Stimulated activated CD8-positive, alpha-beta memory T cell treated with anti-CD3 and anti-CD28 coated beads, Interleukin-7, amount 100 ng/mL, for 1 hour (primary cell): ENCODE measurements at places on chromosomes 2 and 18.

GRCh38 chr2:214560176-214560575 lies 149.3 kb downstream of the VWC2L start:
- no peak for DNase-seq

DNA sequence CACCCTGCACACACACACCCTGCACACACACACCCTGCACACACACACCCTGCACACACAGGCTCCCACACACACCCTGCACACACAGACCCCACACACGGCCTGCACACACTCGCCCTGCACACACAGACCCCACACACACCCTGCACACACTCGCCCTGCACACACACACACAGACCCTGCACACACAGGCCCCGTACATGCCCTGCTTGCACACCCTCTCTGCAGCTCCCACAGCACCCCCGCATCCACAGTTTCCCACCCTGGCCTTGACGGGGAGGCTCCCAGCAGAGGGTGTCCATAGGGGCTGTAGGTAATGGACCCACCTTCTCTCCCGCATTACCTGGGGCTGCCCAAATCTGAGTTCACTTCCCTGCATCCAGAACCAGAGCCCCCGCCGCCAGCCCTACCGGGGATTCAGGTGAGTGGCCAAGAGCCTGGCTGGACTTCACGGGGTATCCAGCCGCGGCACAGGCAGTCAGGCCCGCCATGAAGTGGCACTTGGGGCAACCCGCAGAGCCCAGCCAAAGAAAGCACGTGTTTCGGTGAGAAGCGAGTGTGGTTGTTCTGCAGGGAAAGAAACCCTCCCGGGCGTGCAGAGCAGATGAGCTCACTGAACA lies 88.6 kb upstream of the GPC1 start:
- no peak for DNase-seq

- DNase-seq, result no peak
Measured at GRCh38 chr2:199230091-199230490, 227.6 kb downstream of the SATB2 start.

DNA sequence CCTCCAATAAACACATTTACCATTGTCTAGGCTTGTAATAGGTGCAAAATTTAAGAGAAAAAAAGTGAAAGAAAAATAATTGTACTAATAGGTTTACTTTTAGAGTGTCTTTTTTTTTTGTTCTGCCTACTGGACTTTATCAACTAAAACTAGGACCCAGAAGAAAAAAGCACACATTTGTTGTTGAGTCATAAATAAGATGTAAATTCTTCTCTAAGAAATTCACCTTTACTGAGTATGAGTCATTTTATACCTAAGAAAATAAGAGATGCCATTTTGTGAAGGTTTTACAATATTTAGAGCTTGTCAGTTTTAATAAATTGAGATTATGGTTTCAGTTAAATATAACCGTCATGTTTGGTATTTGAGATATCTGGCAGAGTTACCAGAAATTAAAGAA lies 19.2 kb downstream of the FARP2 start:
- DNase-seq, result no peak

DNA sequence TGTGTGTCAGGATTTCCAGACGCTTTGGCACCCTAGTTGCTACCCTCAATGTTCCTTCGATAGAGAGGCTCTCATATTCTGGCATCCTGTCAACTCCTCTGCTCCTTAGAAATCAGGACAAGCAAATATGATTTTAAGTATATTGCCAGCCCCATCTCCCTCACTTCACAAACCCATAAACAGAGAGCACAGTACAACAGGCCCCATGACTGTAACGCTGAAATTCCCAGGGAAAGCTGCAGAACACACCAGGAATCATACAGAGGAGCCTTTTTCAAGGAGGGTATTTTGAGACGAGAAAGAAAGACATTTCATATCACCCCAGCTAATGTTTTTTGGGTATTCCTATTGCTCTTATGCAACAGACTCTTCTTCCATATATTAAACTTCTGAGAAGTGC lies 162.9 kb downstream of the NAPG start:
- DNase-seq, result no peak

DNA sequence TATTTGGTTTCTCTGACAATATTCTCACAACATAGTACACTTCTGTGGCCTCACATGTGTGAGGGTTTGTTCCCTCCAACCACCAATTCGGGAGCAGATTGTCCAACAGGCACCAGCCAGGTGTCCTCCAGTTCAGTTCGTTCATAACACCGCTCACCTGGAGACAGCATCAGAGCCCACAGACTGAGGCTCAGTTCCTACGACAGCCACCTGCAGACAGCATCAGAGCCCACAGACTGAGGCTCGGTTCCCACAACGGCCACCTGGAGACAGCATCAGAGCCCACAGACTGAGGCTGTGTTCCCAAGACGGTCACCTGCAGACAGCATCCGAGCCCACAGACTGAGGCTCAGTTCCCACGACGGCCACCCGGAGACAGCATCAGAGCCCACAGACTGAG lies 58.2 kb upstream of the SNTG2 start:
- no peak for DNase-seq

GRCh38 chr2:37641582-37642171 lies 29.8 kb downstream of the CDC42EP3 start:
- no peak for DNase-seq

- DNase-seq, result no peak
Measured at GRCh38 chr2:37894601-37895000, 30.5 kb upstream of the RMDN2 start.

DNA sequence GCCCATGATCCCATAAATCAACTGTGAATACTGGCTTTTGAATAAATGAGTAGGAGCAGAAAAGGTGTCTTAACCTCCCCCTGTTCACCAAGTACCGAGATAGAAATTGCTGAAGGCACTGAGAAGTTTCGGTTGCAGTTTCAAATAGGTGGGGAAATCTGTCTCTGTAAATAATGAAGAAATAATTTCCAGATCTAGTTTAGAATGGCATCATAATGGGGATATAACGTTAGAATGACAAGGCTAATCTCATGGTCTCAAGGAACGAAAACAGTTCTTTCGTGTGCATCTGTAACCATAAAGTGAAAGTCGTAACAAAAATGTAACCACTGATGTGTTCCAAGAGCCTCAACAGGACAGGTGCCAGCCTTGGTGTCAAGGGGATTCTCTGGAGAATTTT lies 49.9 kb upstream of the TMEM18 start:
- DNase-seq, result no peak

DNA sequence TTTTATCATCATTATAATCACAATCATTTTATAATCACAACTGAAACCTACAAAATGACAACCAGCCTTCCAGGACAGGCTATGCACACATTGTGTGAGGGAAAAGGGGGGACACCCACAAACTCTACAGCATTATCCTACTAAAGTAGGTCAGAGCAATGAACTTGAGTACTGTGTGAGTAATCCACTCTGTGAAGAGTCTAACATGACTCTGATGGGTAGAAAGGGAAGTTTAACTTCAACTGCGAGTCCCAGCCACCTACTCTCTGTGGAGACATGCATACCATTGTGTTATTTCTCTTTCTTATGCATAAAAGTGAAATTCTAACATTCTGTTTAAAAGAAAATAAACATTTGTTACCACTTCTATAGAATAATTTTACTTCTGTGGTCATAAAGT lies 177.9 kb downstream of the ZNF516 start:
- no peak for DNase-seq

DNA sequence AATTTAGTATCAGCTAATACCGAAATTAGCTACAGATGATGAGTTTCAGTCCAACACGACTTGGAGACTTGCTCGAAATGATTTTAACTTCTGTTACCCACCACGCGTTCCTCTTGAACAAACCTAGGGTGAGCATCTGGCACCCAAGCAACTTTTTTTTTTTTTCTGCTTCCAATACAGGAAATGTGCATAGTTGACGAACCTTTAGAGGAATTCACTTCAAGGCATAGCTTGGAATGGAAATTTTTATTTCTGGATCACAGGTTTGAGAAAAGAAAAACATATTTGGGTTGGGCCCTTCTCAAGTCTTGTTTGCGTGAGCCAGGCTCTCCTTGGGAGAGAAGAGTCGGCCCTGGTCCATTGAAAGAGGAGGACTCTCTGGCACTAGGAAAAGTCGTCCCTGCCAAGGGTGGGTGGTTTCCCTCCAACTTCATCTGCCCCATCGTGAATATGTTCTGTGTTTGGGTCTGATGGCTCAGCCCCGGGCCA lies 37.4 kb upstream of the RPL31 start:
- no peak for DNase-seq

DNA sequence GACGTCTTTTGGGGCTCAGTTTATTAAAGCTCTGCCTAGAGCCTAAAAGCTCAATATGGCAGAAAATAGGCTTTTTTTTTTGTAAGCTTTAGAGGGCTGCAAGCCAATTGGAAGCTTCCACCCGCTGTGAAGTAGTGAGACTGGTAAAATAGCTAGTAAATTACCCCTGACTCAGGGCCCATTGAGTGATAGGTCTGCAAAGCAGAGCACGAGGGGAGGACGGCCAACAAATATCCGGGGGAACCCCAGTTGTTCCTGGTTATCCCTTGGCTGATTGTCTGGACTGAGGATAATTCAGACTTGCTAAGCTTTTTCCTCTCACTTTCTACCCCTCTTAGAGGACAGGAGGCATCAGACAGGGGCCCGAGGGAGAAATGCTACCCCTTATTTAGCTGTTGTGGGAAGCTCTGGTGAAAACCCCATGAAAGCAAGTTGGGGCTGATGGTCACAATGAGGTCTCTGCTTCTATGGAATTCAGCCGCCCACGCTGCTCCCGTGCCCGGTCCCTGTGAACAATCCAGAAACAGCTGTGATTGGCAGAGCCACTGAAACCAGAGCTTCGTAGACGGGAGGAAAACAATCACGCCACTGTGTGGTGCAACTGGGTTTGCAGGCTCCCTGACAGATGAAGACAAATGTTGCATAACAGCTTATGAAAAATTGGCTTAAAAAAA lies 141.9 kb upstream of the LGALSL start:
- no peak for DNase-seq

- DNase-seq, result no peak
Measured at GRCh38 chr2:111691164-111691875, 192.7 kb downstream of the ANAPC1 start.

DNA sequence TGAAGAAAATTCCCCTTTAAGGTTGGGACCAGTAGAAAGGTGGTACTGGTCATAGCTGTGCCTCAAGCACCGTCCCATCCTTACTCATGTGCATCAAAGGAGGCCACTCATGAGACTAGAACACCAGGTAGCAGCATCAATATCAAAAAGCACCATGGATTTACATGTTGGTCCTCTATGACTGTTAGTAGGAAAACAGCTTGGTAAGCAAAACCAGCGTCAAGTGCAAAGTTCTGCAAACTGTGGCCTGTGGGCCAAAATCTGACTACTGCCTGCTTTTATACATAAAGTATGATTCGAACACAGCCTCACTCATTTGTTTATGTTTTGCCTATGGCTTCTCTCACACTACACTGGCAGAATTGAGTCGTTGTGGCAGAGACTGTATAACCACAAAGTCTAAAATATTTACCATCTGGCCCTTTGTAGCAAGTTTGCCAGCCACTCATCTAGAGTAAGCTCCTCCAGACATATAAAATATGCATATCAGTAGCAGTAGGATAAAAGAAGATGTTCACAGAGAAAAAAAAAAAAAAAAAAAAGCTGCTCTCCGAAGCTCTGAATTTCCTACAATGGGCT lies 119.7 kb upstream of the CTNNA2 start:
- DNase-seq, result no peak

DNA sequence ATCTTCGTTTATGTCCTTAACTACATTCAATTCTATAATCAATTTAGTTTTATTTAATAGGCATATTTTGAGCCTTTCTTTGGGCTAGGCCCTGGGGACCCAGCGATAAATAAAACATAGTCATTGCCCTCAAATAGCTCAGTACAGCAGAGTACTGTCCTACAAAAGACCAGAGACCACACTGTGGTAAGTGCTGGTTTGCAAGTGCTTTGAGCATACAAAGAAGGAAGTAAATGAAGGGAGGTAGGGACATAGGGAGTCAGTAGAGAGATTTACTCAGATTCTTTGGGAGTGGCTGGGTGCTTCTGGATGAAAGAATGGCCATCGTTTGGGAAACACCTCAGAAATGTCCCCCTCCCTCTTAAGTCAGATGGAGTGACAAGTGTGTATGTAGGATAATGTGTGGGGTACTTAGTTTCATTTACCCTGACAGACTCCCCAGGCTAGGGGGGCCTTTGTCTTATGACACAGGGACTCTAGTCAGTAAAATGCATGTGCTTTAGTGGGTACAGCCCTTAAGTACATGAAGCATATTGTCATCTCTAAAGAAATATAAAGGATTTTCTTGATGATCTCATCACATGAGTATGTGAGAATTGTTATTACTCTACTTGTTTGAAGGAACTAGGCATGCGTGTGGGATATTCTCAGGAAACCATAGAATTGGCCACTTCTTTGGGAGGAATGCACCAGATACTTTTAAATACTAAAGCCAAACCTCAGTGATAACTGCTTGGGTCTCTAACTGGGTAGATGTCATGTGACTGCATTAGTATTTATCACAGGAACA lies 35.1 kb downstream of the MAPRE2 start:
- no peak for DNase-seq

DNA sequence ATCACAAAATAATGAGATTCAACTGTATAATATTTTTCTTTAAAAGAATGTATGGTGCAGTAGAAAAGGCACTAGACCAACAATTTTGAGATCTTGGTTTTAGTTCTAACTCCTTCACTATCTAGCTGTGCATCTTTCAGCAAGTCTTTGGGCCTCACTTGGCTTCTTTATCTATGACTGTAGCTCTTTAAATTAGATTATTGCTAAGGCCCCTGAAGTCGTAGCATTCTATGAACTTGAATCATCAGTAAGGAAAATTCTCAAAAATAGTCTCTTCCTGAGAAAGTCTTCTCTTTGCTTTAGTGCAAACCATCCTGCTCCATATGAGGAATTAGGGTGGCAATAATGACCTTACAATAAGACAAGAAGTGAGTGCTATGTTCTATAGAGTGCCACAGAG lies 140.4 kb downstream of the FTCDNL1 start:
- no peak for DNase-seq

GRCh38 chr2:199404841-199405240 lies 52.9 kb downstream of the SATB2 start:
- DNase-seq, result no peak

GRCh38 chr2:37561615-37562569 lies 109.5 kb downstream of the CDC42EP3 start:
- DNase-seq, result no peak

DNA sequence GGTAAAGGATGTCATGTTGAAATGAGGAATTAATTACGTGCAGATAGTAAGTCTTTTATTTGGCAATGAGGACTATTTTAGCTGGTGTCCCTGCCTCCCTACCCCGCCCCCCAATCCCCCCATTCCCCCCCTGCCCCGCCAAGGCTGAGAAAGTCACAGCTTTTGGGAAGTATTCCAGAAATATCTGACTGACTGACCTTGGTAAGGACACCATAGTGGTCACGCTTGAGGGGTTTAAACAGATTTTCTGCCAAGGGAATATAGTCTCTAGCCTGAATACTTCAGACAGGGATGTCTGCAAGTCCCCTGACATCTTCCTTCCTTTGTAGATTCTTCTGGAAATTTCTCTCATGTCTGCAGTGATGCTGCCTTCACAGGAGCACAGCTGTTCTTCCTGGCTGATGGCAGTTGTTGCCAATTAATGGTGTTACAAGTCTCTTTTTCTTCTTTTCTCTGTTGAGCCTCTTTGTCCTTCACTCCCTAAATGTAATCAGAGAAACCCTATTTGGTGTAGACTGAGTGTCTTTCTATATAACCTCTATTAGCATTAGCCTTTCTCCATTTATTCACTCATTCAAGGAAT lies 53.7 kb upstream of the MGAT5 start:
- no peak for DNase-seq

GRCh38 chr2:236833501-236834073 lies 252.1 kb upstream of the COPS8 start:
- no peak for DNase-seq

GRCh38 chr2:84613082-84613481 lies 96.8 kb downstream of the DNAH6 start:
- no peak for DNase-seq
